ENCODE measurements at places on chromosomes 12 and 14.

- no peak for DNase-seq
- no peaks in the 10 kb centered on the region for H3K36me3 ChIP-seq
- no peak overlapping the region for H3K27ac ChIP-seq
Measured at GRCh38 chr14:98227000-98227726, 1044.8 kb downstream of the BCL11B start.

- H3K4me3 ChIP-seq = peak within 1 kb of the TSS; percentile 54
- no peaks in the 10 kb centered on the region for H3K27me3 ChIP-seq
- peak; percentile 61 for DNase-seq
- H3K36me3 ChIP-seq = no peaks in the 10 kb centered on the region
- H3K4me1 ChIP-seq = peaks cover 10% of the 10 kb centered on the region
Measured at GRCh38 chr12:42589465-42590329, at the start of gene PRICKLE1. Gene PRICKLE1, minus strand, starts transcription at chr12:42589746. Its CDS starts 117,230 bp downstream, at chr12:42472516.

DNA sequence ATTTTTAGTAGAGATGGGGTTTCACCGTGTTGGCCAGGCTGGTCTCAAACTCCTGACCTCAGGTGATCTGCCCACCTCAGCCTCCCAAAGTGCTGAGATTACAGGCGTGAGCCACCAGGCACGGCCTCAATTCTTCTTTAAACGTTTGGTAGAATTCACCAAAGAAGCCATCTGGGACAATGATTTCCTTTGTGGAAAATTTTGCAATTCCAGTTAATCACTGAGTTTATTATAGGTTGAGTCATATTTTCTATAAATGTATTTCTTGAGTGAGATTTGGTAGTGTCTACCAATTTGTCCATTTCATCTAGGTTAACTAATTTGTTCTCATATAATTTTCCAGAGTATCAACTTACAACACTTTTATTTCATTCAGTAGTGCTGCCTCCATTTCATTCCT lies 683.9 kb upstream of the TMEM132C start:
- no peak overlapping the region for H3K4me3 ChIP-seq
- no peak overlapping the region for H3K27ac ChIP-seq
- no peaks in the 10 kb centered on the region for H3K27me3 ChIP-seq

- H3K36me3 ChIP-seq = no peaks in the 10 kb centered on the region
- no peak for DNase-seq
Measured at GRCh38 chr12:113050795-113051194, 5.7 kb upstream of the DTX1 start.

DNA sequence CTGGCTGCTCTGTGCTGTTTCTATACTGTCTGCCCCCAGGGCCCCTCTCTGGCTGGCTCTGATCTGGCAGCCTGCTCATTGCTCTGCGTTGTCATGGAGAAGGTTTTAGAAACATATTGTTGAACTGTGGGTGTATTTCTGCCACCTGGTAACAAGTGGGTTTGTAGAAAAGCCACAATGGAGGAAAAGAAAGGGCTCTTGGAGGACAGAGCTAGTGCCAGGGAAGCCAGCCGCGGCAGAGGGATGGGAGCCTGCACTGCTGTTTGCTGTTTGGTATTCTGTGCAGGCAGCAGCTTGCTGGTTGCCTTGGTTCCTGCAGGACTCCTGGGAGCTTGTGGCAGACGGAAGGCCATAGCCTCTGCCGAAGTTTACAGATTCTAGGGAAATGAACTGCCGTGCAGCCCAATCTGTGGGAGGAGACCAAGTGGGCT lies 15.1 kb downstream of the CCDC177 start:
- no peak overlapping the region for H3K4me3 ChIP-seq
- no peak for DNase-seq
- H3K4me1 ChIP-seq = peaks cover 27% of the 10 kb centered on the region
- H3K27me3 ChIP-seq = no peaks in the 10 kb centered on the region
- H3K36me3 ChIP-seq = no peaks in the 10 kb centered on the region
- peak overlapping the region; percentile 2 for H3K27ac ChIP-seq

- DNase-seq = no peak
- H3K27me3 ChIP-seq = no peaks in the 10 kb centered on the region
- no peak overlapping the region for H3K27ac ChIP-seq
- H3K36me3 ChIP-seq = no peaks in the 10 kb centered on the region
- no peaks in the 10 kb centered on the region for H3K4me1 ChIP-seq
Measured at GRCh38 chr14:25032092-25032784, 17.7 kb downstream of the STXBP6 start.

DNA sequence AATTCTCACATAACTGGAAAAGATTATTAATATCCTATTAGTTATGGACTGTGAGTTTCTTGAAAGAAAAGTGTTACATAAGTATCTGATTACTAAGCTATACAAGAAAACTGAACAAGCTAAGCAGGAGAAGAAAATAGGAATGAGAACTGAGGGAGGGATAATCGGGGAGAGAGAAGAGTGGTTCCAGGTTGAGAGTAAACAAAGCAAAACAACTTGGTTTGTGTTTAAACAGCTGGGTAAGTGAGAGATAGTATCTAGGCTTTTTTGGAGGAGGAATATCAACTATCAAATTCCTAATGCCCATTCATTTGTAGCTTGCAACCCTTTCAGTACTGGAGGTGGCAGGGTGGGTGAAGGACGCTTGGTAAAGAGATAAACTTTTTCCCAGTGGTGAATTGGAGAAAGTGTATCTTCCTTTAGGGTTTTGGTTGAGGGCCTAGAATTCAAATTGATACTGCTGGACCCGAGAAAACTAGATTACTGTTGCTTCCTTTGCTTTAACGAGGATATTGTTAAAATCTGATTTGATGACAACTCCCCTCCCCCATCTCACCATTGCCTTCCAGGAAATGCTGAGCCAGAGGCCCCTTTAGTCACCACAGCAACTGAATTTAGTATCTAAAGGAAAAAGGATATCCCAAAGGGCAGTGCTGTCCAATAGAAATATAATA lies 2.0 kb upstream of the SLC2A3 start:
- no peaks in the 10 kb centered on the region for H3K27me3 ChIP-seq
- peaks cover 8% of the 10 kb centered on the region for H3K4me1 ChIP-seq
- H3K27ac ChIP-seq = peak overlapping the region; percentile 14
- peak overlapping the region; percentile 0 for H3K4me3 ChIP-seq
- no peaks in the 10 kb centered on the region for H3K36me3 ChIP-seq

DNA sequence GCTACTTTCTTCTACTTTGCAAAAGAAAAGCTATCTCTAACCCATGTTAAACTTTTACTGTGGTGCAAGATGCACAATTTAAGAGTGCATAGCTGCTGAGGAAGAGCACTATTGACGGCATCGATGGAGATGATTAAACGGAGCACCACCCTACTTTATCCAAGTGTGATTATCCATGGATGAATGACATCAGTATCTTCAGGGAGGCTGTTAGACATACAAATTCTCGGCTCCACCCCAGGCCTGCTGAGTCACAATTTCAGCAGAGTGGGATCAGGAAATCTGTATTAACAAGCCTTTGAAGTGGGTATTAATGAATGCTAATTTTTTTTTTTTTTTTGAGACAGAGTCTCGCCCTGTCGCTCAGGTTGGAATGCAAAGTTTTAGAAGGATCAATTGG lies 16.2 kb downstream of the SLC2A14 start:
- peaks cover 5% of the 10 kb centered on the region for H3K4me1 ChIP-seq
- no peaks in the 10 kb centered on the region for H3K27me3 ChIP-seq
- no peak for DNase-seq
- no peaks in the 10 kb centered on the region for H3K36me3 ChIP-seq

- no peak overlapping the region for H3K27ac ChIP-seq
- H3K4me1 ChIP-seq = peaks cover 7% of the 10 kb centered on the region
- no peaks in the 10 kb centered on the region for H3K27me3 ChIP-seq
- no peak overlapping the region for H3K4me3 ChIP-seq
- no peaks in the 10 kb centered on the region for H3K36me3 ChIP-seq
Measured at GRCh38 chr12:12779529-12779928, 5.9 kb upstream of the APOLD1 start.

DNA sequence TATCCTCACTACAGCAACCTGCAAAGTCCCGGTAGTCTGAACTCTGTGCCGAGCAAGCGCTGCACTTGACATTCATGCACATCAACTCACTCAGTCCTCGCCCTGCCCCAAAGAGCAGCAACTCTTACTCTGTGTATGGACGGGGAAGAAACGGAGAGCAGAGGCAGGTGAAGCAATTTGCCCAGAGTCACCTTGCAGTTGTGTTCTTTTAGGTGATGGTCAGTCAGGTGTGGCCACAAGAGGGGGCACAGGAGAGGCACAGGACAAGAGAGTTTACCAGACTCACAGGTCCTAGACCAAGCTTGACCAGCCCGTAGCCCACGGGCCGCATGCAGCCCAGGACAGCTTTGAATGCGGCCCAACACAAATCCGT lies 39.1 kb downstream of the TSPAN11 start:
- no peak for DNase-seq
- no peaks in the 10 kb centered on the region for H3K4me1 ChIP-seq
- H3K36me3 ChIP-seq = peaks cover 37% of the 10 kb centered on the region
- H3K4me3 ChIP-seq = no peak overlapping the region
